ENCODE measurements at places on chromosomes 5 and 9. TPM values are rescaled to one million over a fixed set of nuclear protein-coding genes. Genes with fewer than 3 reads are reported as not detected.

The SAPCD2 gene
- total RNA-seq = 1.4 TPM

The CORO2A gene
- 22.3 TPM for total RNA-seq

The CAMK4 gene
- 27.7 TPM for total RNA-seq

The LCN1 gene
- total RNA-seq = not detected

The ARID3C gene
- total RNA-seq = not detected

The KCNV2 gene
- total RNA-seq = not detected

The DMAC1 gene
- 37.6 TPM for total RNA-seq

DNA sequence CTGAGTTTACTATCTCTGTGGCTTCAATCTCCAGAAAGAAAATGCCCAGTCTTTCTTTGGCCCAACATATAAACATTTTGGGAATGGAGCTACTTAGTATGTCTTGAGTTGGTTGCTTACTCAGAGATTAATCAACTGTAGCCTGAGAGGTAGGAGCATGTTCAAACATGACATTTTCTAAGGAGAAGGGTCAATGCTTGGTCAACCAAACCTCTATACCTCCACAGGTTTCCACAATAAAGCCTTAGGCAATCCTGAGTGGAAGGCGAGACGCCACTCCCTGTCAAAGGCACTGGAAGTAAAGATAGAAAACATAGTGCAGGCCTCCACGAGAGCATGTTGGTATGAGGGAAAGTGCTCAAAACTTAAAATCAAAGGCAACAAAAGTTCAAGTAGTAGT, 411.4 kb downstream of the KCTD16 start:
- H3K4me3 ChIP-seq = no peak overlapping the region
- DNase-seq = no peak
- no peaks in the 10 kb centered on the region for H3K4me1 ChIP-seq
- no peak overlapping the region for H3K27ac ChIP-seq

GRCh38 chr5:19058216-19058615, 929.8 kb downstream of the CDH18 start:
- DNase-seq = no peak
- no peak overlapping the region for H3K27ac ChIP-seq
- no peaks in the 10 kb centered on the region for H3K4me1 ChIP-seq
- H3K36me3 ChIP-seq = no peaks in the 10 kb centered on the region

DNA sequence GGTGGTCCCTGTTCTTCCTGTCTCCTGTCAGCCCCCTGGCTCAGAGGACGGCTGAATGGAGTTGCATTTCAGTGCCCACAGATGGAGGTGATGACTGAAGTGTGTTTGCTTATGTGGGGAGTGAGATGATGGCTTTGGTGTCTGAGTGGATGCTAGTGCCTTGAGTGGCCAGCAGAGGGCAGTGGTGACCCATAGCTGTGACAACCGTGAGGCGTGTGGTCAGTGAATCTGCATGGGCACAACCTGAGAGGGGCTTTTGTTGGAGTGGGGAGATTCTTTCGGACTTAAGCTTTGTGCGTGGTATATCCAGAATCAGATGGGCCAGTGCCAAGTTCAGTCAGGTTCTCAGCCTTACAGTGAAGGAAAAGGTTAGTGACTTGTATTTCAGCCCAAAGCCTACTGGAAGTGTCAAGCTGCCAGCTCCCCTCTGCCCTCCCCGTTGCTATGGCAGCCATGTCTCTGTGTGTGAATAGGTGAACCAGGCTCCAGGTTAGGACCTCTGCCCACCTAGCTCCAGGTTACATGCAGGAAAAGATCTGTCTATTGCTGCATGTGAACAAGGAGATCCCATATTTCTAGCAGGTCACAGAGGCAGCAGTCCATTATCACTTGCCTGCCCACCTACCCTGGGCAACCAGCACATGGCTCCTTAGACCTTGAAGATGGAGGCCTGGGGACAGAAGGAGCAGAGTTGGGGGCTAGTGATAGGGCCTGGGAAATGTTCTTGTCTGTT, 14.7 kb upstream of the CXXC5 start:
- DNase-seq = peak; percentile 84
- H3K27ac ChIP-seq = no peak overlapping the region
- peaks cover 12% of the 10 kb centered on the region for H3K36me3 ChIP-seq

DNA sequence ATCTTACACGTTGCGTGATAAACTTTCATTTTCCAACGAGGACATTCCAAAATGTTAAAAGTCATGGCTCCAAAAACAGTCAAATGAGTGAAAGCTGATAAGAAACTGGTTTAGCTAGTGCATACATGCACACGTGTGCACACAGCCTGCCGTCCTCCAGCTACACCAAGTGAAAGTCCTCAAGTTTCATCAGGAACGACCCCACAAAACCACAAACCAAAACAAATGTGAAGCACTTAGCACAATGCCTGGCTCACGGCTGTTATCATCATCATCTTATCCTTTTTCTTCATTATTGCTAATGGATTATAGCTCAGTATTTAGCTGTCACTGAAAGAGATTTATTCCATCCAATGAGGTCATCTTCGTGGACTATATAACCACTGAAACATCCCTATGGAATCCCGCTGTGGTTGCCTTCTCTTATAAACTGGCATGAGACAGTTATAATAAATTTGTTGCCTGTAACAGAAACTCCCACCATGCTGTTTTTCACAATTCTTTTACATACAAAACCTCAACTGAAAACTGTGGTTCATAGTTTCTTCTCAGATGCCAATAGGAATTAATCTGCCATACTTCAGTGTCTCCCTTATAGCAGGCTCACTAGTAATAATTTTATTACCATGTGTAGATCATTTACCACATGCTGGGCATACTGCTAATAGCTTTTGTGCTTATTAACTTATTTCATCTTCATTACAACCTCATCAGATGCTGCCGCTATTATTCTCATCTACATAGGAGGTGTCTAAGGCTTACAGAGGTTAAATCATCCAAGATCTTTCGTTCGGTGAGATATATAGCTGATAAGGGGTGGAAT, 56.1 kb downstream of the SAXO1 start:
- no peak overlapping the region for H3K27ac ChIP-seq
- no peaks in the 10 kb centered on the region for H3K27me3 ChIP-seq
- no peaks in the 10 kb centered on the region for H3K36me3 ChIP-seq
- H3K4me3 ChIP-seq = no peak overlapping the region

GRCh38 chr9:103991001-103991400, 103.1 kb upstream of the SMC2 start:
- no peaks in the 10 kb centered on the region for H3K27me3 ChIP-seq
- no peaks in the 10 kb centered on the region for H3K36me3 ChIP-seq
- no peak overlapping the region for H3K27ac ChIP-seq
- DNase-seq = no peak

- DNase-seq = peak; percentile 68
- peaks cover 5% of the 10 kb centered on the region for H3K4me1 ChIP-seq
- H3K27ac ChIP-seq = peak overlapping the region; percentile 97
- no peaks in the 10 kb centered on the region for H3K36me3 ChIP-seq
- H3K4me3 ChIP-seq = peak overlapping the region; percentile 89
Measured at GRCh38 chr5:14665101-14665822, 744 bp downstream of the OTULIN start.

DNA sequence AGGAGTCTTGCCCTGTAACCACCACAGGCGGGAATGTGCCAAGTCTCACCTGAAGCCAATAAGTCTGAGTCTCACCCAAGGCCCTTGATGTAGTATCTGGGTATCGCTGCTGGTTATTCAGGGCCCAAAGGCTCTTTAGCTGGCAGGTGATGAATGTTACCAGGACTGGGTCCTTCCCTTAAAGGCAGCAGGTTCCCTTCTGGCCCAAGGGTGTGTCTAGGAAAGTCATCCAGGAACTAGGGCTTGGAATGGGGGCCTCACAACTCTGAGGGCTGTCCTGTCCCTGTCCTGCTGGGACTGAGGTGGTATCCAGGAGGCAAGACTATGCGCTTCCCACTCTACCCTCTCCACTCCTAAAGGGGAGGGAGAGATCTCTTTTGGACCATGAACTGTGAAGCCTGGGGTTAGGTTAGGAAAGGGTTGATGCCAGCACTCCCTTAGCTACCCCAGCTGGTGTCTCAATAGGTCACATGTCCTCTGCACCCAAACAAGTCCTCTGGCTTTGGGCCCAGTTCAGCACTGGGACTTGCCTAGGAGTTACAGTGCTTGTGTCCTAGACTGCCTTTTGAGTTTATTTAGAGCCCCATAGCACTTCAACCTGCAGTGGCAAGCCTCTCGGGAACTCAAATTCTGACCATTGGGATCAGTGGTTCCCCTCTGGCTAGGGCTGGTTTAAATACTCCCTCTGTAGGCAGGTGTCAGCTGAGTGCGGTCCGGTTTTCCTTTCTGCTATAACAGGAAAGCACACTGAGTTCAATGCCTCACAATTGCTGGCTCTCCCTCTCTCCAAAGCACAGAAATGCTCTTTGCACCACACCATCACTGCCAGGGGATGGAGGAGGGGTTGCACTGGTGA, 22.5 kb upstream of the RANBP3L start:
- H3K4me3 ChIP-seq = no peak overlapping the region
- no peaks in the 10 kb centered on the region for H3K36me3 ChIP-seq
- no peak overlapping the region for H3K27ac ChIP-seq

GRCh38 chr5:2633992-2634391, 117.5 kb downstream of the IRX2 start:
- no peaks in the 10 kb centered on the region for H3K36me3 ChIP-seq
- no peak overlapping the region for H3K4me3 ChIP-seq
- no peaks in the 10 kb centered on the region for H3K27me3 ChIP-seq
- DNase-seq = no peak
- H3K4me1 ChIP-seq = no peaks in the 10 kb centered on the region
- H3K27ac ChIP-seq = no peak overlapping the region

DNA sequence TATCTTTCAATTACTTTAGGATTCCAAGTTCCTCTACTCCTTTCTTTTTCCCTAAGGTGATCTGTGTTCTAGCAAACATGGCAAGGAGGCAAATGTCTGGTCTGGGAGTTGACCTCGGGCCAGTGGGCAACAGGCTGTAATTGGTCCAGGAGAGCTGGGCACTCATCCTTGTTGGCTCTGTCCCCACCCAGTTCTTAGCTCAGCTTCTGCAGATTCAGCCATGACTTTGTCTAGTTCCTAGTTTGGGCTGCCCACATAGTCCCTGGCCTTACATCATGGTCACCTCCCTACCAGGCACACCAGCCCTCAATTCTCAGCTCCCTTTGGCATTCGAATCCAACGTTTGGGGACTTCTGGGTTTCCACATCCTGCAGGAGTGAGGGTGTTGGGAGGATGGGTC, 92.1 kb upstream of the DAP start:
- H3K4me1 ChIP-seq = no peaks in the 10 kb centered on the region
- H3K4me3 ChIP-seq = no peak overlapping the region
- no peaks in the 10 kb centered on the region for H3K36me3 ChIP-seq
- no peak overlapping the region for H3K27ac ChIP-seq
- H3K27me3 ChIP-seq = peaks cover 2% of the 10 kb centered on the region
- DNase-seq = no peak

DNA sequence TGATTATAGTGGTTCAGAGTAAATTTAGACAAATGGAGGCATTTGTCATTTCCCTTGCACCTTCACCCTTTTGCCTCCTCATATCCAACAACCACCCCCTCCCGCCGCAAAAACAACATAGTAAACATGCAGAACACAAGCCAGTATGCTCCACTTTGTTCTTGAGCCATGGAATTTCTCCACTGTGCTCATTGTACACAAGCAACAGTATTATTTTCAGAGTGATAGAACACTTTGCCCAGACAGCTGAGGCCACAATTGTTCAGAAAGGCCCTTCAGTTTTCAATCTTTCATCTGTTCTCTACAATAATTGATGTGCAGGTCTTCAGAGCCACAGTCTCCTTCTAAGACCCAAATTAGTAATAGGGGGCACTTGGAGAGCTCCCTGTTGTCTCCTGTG, 272.8 kb upstream of the SLC30A5 start:
- no peak overlapping the region for H3K4me3 ChIP-seq
- H3K27me3 ChIP-seq = no peaks in the 10 kb centered on the region
- no peak for DNase-seq
- no peaks in the 10 kb centered on the region for H3K36me3 ChIP-seq

DNA sequence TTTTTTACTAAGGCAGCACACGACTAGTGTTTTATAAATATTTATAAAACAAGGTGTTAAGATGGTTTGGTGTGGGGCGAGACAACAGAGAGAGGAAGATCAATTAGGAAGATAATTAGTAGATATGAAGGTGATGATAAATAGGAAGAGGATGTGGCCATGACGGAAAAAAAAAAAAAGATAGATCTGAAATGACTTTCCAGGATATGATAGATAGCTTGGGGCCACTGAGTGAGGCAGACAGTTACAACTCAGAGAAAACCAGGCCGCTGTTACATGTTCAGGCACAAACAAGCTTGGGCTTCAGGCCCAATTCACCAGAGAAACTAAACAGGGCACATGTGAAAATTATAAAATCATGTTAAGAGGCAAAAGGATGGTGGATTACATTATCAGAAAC, 43.2 kb downstream of the KIAA0825 start:
- no peak for DNase-seq
- no peak overlapping the region for H3K27ac ChIP-seq
- no peak overlapping the region for H3K4me3 ChIP-seq

DNA sequence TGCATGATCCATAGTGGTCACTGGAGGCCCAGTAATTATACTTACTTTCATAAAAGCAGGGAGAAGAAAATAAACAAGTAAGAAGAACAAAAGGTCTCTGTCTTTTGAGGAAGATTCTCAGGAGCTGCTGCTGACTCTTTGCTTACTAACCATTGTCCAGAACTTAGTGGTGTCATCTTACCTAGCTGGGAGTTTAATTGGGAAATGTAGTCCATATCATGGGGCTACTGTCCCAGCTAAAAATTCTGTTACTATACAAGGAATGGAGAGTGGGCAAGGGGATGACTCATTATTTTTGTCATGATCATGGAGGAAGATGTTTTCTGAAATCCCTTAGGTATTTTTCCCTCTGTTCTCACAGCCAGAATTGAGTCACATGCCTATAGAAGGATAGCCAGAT, 639.3 kb downstream of the MTRR start:
- no peaks in the 10 kb centered on the region for H3K4me1 ChIP-seq
- no peak for DNase-seq
- no peaks in the 10 kb centered on the region for H3K27me3 ChIP-seq
- no peaks in the 10 kb centered on the region for H3K36me3 ChIP-seq

GRCh38 chr9:35448496-35448895, 41.4 kb upstream of the RUSC2 start:
- peaks cover 3% of the 10 kb centered on the region for H3K27me3 ChIP-seq
- no peaks in the 10 kb centered on the region for H3K36me3 ChIP-seq
- no peaks in the 10 kb centered on the region for H3K4me1 ChIP-seq

- H3K27me3 ChIP-seq = no peaks in the 10 kb centered on the region
- no peak for DNase-seq
- no peaks in the 10 kb centered on the region for H3K4me1 ChIP-seq
- H3K27ac ChIP-seq = no peak overlapping the region
Measured at GRCh38 chr5:166401391-166401790, 1890.1 kb upstream of the WWC1 start.

GRCh38 chr9:10903969-10904368, 291.2 kb upstream of the PTPRD start:
- H3K27me3 ChIP-seq = no peaks in the 10 kb centered on the region
- no peak overlapping the region for H3K27ac ChIP-seq
- H3K36me3 ChIP-seq = no peaks in the 10 kb centered on the region

DNA sequence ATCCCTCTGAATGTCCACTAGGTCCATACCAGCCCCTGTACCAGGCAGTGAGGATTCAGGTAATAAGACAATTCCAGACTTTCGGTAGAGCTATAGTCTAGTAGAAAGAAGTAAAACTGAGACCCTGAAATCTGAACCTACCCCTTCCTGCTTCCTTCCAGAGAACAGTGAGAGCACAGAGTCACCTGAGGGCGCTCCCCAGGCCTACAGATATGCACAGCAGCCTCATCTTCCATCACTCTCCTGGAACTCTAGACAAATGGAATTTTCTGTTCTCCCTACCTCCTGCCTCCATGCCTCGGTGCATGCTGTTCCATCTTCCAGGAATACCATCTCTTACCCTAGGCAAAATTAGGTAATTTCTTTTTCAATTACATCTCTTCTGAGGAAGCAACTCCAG, 3.1 kb upstream of the GNA14 start:
- no peak overlapping the region for H3K27ac ChIP-seq
- peaks cover 24% of the 10 kb centered on the region for H3K4me1 ChIP-seq
- no peaks in the 10 kb centered on the region for H3K27me3 ChIP-seq
